ENCODE measurements at places on chromosomes 6 and 20.

DNA sequence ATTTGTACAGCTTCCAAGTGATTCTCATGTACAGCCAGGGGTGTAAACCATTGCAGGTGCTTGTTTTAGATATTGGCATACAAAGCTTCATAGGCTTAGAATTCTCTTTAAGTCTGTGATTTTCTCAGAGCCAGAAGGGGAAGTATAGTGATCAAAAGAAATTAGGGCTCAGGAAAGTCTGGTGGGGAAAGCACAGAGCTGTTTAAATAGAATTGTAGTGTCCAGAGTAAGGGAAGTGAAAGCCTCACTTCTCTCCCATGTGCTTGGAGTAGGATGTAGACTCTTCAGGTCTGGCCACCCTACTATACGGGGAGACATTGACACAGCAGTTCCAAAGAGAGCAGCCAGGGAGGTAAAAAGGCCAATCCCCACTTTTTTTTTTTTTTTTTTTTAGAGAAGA, 10.4 kb downstream of the GCNT2 start:
- no peak for DNase-seq

DNA sequence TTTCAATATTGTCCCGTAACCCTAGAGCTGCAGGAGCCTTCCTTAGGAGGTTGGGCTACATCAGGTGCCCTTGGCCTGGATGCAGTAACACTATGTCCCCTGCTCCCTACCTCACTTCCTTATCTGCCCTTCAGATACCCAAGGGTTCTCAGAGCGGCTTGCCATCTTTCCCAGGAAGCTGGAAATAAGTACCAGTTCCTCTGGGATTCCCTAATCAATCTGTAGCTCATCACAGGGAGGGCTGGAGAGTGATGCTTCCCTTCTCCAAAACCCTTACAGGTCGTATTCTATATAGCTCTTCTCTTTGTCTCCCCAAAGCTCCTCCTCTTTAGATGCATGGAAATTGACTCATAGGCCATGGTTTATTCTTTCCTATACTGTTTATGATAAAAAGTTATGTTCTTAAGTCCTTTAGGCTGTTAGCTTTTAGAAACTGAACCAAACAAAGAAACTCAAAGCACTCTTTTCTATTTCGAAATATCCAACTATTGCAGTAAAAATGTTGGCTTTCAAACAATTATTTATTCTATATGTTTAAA, 4.2 kb downstream of the MYCT1 start:
- no peak for DNase-seq

GRCh38 chr6:44272999-44273566, 2.8 kb downstream of the TMEM151B start:
- no peak for DNase-seq

DNA sequence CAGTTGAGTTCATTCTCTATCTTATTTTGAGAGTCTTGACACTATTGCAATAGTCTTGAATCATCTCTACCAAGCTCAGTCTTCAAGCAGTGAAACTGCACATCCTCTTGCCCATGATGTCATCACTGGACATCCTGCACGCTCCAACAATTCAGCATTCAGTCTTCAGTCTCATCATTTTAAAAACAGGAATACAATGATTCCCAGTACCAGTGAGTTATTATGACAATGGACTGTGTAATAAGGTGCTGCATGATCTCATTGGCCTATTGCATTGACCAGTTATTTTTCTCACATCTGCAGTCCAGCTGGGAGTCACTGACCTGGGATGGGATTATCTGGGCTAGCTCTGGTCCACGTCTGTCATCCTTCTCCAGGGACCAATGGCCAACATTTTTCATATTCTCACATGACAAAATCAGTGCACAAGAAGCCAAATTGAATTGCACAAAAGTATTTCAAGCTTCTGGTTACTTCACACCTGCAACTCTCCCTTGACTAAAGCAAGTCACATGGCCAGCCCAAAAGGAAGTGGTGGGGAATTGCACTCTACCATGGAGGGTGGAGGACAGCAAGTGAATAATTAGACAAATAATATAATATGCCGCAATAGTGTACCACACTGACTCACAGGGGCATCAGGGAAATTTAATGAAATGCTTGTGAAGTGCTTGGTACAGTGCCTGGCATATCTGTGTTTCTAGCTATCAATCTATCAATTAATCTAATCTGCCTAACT, 6.4 kb upstream of the CST2 start:
- no peak for DNase-seq

GRCh38 chr20:63756648-63756991, 17.0 kb downstream of the SLC2A4RG start:
- no peak for DNase-seq

- no peak for DNase-seq
Measured at GRCh38 chr6:160238278-160238711, 20.3 kb downstream of the SLC22A2 start.

DNA sequence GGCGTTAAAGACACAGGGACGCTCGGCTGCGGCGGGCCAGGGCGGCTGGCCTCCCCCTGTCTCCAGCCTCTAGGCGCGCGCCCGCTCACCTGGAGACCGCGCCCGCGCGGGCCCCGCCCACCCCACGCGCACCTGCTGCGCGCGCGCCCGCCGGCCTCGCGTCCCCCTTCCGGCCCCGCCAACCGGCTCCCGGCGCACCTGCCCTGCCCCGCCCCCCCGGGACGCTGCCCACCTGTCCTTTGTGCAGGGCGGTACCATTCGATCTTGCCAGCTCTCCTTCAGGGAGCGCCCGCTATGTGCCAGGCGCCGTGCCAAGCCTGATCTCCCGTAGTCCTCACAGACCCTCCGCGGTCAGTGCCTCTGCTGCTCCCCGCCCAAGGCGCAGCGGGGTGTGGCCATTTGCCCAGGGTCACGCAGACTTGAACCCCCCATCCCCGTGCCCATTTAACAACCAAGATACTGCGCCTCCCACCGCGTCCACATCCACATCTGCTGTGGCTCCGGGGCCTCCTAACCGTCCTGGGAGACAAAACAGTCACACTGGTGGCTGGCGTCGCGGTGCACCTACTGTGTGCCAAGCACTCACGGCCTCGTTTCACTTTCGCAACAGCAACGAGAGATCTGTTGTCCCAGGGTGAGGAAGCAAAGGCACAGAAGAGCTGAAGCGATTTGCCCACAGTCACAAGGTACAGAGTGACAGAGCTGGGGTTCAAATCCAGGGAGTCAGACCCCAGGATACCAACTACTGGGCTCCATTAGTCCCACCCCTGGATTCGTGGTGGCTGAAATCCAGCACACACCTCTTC, 48.1 kb downstream of the NOL4L start:
- peak; percentile 46 for DNase-seq

DNA sequence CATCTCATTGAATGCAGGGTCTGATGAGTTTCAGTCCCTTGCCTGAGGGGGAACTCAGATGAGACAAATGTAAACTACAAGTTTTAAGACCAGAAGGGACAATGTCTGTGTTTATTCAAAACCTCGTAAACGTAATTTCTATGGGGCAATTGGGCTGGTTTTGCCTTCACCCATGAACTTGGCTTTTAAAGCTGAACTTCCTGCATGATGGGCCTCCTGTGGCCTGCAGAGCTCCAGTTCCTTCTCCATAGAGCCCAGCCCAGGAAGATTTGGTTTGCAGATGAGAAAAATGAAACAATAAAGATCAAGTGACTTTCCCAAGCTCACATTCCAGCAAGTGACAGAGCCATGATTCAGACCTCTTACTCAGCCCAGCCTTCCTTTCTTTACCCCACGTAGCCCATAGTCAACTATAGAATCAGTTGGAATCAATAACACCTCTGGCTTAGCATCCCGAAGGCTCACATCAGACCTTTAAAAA, 612.3 kb downstream of the UTRN start:
- DNase-seq = no peak

GRCh38 chr6:136144251-136145023, 105.7 kb downstream of the MTFR2 start:
- no peak for DNase-seq

- DNase-seq = no peak
Measured at GRCh38 chr6:84554706-84555105, 209.7 kb downstream of the TBX18 start.

DNA sequence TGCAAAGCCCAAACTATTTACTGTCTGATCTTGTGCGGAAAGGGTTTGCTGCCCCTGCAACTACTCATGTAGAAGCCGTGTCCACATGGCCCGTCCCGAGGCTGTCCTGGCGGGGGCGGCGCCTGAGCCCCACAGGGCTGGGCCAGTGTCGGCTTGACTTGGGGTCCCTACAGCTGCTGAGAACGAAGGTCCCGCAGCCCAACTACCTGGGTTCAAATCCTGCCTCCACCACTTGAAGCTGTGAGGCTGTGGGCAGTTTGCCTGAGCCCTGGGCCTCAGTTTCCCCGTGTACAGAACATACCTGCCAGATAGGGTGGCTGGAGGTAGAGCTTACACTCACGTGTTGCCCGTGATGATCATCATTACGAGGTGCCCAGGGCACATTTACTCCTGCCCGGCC, 111.1 kb downstream of the SULF2 start:
- no peak for DNase-seq

- no peak for DNase-seq
Measured at GRCh38 chr6:158422629-158423238, 110.5 kb downstream of the TULP4 start.

DNA sequence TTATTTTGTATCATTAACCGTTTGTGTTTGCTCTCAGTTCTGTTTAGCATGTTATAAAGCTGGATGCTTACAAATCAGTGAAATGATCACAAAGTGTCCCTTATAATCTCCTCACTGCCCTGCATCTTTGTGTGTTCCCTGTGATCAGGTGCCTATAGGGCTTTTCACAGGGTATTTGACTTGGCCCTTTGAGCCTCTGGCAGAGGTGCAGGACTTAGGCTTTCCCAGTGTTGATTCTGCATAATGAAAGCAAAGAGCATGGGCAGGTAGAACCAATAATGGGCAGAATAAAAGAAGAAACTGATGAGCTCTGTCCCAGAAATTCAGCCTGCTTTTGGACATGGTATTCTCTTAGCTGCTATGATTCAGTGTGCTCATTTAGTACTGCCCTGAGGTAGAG, 16.9 kb upstream of the PBOV1 start:
- no peak for DNase-seq

- no peak for DNase-seq
Measured at GRCh38 chr6:47241742-47242482, 67.8 kb downstream of the TNFRSF21 start.

- DNase-seq = no peak
Measured at GRCh38 chr6:166530211-166531095, 56.0 kb downstream of the RAMACL start.

GRCh38 chr6:134379076-134379475, 61.2 kb upstream of the SGK1 start:
- peak; percentile 4 for DNase-seq

All from stimulated activated CD4-positive, alpha-beta T cell treated with anti-CD3 and anti-CD28 coated beads, TNF-alpha, amount 100 ng/mL, for 1 hour (primary cell).